ENCODE measurements at places on chromosomes 16 and 17.

DNA sequence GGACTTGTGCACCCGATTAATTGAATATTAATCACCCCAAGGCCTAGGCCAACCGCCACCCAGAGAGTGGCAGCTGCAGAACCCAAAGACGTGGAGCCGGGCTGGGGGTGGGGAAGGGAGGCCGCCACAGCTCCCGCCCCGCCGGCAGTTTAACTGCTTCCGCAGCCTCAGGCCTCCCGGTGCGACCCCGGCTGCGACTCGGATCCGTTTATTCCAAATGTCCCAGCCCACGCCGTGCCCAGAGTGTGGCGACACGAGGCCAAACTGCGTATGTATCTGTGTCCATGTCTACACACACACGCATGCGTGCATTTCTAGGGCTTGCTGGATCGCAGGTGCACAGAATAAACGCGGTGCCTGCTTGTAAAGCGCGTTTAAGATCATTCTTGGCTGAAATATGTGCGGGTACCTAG, 802 bp upstream of the TOB1 start:
- DNase-seq = no peak

- DNase-seq = no peak
These were observed 41.8 kb upstream of the SLC12A3 start for GRCh38 chr16:56823081-56823733.

GRCh38 chr16:69718111-69718764, 8.1 kb downstream of the NQO1 start:
- DNase-seq = no peak

- no peak for DNase-seq
These were observed 32.2 kb downstream of the ELAC2 start for GRCh38 chr17:12985431-12986293.

DNA sequence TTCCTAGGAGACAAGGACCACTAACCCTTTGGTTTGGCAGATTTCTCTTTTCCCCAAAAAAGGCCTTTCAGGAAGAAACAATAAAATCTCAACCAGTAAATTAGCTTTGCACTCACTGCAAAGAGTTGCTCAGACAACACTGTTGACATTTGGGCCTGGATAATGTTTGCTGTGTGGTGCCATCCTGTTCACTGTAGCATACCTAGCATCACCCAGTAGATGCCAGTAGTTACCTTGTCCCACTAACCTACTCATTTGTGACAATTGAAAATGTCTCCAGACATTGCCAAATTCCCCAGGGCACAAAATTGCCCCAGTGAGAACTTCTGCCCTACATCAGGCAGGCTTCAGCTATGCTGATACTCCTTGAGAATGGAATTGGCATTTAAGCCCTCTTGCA, 177.0 kb upstream of the ERCC4 start:
- DNase-seq = no peak

- no peak for DNase-seq
These were observed 87.0 kb downstream of the GNAO1 start for GRCh38 chr16:56278196-56278855.

DNA sequence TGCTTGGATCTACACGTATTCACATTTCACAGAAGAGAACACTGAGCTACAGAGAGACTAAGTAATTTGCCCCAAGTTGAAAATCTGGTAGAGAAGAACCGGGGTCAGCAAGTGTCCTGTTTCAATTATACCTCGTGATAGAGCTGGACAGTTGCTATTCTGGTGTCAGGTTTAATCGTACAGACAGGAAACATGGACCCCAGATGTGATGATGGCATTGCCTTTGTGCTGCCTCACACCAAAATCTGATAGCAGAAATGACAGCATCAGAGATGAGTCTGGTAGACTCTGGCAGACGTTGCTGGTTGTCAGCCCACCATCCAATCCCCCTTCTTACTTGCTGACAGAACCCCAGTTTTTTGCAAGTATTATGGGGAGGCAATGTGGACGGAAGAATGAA, 112.1 kb upstream of the FOXF1 start:
- DNase-seq = no peak
